Activated CD4-positive, alpha-beta T cell treated with anti-CD3 and anti-CD28 coated beads, Interleukin-10, Interleukin-2, amounts not matched to agents 100 ng/mL and 50 ng/mL, durations not matched to agents 16 hours and 8 hours (primary cell): ENCODE measurements at places on chromosomes 6 and 20.

DNA sequence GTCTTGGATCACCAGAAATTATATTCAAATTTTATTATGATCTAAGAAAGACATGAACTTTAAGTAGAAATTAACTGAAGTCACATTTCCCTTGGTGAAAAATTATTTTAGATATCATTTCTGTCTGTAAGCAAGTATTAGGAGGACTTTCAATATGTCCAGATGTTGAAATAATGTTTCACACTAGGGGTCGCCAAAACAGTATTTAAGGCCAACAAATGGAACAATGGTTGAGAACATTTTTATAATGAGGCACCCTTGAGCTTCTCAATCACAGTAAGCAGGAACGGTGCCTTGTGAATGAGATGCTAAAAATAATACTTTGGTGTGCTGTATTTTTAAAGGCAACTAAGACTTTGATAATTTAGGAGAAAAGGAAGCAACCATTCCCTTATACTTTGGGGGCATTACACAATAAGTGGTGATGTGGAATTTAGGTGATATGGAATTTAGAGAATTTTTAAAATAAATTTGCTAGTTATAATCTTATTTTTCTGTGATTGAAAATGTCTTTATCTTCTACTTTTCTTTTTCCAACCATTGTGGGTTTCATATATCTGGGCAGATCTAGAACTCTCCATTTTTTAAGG, 9.6 kb upstream of the SF3B5 start:
- DNase-seq: peak; percentile 81

GRCh38 chr6:4780360-4780812, 4.2 kb downstream of the CDYL start:
- no peak for DNase-seq

- peak; percentile 40 for DNase-seq
These were observed 94.9 kb downstream of the RFX6 start for GRCh38 chr6:116971959-116972358.

GRCh38 chr6:131828080-131828479, 20.3 kb downstream of the ENPP1 start:
- no peak for DNase-seq

DNA sequence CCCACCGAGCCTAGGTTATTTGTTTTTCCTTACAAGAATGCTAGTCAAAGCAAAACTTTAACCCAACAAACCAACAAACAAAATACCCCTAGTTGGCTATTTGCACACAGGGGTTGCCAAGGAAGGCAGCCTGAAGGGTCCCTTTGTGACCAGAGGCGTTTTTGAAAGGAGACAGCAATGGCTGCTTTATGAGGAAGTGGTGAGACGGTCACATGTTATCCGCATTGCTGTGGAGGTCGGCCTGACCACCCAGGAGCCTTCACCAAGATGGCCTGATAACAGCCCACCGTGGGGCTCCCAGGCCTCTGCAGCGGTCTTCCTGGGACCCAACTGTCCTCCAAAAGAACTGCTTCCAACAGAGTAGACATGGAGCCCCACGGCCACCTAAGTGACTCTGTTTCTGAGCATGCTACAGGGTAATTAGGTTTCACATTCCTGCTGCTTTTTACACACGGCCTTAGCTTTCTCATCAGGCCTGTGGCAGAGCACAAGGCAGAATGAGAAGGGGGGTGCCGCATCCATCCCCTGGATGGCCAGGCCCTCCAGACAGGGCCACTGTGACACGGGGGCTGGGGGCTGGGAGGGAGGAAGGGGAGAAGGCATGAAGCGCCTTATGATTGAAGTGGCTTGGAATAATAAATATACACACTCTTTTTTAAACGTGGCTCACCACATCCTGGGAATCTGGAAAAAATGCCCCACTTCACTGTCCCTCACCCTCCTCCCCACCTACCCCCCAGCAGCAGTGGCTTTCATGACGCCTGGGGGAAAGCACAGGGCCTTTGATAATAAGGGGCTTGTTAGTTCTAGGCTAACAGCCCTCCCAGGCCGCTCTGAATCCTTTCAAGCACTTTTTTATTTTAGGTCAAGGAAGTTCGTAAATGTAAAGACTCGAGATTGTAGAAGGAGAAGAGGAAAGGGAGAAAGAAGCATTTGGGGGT, 86.0 kb downstream of the CLIC5 start:
- DNase-seq: no peak

- DNase-seq: no peak
These were observed 189.7 kb upstream of the JAG1 start for GRCh38 chr20:10863337-10864060.

- no peak for DNase-seq
These were observed 9.2 kb upstream of the DSP start for GRCh38 chr6:7532232-7532631.

- DNase-seq: no peak
These were observed 92.9 kb upstream of the ENPP5 start for GRCh38 chr6:46263707-46264086.

- DNase-seq: no peak
These were observed 1.7 kb downstream of the RSPO3 start for GRCh38 chr6:127120023-127120786.

DNA sequence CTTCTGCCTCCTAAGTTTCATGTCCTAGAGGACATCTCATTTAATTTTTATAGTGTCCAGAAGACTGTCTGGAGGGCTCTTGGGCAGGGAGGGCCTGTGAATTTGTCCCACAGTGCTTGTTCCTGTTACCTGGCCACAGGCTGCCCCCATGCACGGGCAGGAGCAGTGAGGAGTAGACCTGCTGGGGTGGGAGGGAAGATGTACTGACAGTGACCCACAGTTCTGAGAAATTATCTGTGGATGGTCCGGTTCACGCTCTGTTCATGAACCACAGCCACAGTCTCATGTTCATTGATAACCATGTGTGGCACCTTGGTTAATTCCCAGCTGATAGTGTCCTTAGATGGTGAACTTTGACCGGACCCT, 18.8 kb upstream of the ZNF831 start:
- no peak for DNase-seq

- no peak for DNase-seq
These were observed 88.3 kb upstream of the PRND start for GRCh38 chr20:4633379-4633778.

DNA sequence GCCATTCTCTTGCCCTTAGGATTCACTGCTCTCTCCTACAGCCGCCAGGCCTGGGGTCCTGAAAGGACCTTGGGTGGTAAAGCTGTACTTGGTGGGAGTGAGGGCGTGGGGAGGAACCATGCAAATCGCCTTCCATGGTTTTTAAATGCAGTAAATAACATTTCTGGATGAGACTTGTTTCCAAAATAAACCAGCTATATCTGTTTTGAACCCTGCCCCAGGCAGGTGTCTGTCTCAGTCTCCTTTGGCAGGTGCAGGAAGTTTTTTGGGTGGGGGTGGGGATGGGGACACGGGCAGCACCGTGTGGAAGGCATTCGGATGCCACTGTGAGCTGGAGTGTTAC, 14.3 kb downstream of the ITPA start:
- DNase-seq: no peak

DNA sequence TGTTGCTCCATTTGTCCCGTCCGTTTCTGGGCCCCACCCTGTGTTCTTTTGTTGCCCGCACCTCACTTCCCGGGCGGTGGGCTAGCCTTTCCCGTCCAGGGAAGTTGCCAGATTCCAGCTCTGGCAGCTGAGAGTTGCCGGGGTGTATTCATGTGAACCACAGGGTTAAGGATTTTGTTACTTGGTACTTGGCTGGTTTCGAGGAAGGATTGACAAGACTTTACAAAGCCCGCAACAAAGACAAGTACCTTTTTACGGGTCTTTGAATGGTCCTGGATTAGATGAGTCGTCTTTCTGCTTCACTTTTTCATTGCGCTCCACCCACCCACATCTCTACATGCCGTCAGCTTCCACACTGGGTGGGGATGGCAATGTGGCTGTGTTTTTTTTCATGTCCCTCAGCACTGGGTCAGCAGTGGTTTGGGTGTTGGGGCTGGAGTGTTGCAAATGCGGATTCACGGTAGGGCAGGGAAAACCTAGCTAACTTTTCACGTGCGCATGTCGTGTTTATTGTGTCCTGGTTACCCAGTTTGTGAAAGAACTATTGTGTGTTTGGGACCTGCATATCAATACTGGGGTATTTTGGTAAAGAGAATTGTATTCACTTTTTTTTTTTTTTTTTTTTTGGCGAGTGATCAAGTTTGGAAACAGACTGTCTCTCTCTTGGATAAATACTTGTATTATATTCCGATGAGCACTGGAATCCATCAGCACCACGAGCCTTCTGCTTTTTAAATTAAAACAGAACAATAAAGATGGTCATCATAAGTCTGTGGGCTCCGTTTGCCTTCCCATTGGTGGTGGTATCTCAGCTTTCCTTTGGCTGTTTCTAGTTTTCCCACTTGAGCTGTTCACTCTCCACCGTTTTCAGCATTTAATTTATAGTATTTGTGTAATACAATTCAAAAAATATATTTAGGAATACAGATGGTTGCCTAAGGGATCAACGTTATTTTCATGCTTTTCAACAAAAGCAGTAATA, 1.2 kb downstream of the DUSP22 start:
- peak; percentile 37 for DNase-seq

- DNase-seq: no peak
These were observed 58.5 kb downstream of the ANKS1A start for GRCh38 chr6:34947561-34947960.

DNA sequence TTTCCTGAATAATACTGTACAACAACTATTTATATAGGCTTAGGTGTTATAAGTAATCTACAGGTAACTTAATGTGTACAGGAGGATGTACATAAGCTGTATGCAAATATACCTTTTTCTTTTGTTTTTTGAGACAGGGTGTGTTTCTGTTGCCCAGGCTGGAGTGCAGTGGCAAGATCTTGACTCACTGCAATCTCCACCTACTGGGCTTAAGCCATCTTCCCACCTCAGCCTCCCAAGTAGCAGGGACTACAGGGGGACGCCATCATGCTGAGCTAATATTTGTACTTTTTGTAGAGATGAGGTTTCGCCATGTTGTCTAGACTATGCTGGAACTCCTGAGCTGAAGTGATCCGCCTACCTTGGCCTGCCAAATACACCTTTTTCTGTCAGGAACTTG, 191.7 kb upstream of the ZNF217 start:
- no peak for DNase-seq

DNA sequence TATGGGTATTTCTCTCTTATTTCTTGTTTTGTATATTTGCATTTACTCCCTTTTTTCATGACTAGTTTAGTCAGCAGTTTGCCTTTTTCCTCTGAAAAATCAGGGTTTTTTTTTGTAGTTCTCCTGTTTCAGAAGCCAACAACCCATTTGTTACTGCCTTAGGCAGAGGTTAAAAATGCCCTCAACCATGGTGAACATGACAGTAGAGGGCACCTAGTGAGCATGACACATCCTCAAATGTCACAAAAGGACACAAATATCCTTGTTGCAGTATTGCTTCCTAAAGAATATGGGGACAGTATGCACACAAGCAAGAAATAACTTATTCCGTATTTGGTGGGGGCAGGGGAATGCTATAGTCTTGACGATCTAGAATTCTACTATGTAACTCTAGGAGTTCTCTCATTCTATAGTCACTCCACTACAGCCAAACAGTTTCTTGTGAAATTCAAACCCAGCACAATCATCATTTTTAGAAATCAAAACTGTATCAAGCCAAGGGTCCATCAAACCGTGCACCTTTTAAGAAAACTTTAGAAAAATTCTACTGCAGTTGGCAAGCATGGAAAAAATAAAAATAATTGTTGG, 47.0 kb downstream of the GOPC start:
- no peak for DNase-seq

DNA sequence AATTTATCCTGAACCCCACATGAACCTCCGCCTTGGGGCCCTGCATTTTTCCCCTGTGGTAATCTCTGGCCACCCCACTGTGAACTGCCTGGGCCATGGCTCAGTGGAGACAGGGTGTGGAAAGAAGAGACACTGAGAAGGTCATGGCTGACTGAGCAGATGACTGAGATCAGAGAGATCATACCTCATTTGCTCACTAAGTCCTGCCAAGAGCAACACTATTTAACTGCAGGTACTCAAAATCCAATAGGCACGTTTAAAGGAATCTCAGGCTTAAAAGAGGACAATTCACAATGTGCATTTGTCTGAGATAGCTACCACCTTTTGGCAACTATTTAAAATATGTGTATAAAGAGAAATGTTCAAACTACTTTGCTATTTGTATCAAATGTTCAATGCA, 305.0 kb downstream of the GMDS start:
- DNase-seq: no peak

- DNase-seq: no peak
These were observed 630.8 kb upstream of the IMPG1 start for GRCh38 chr6:76703285-76703684.

GRCh38 chr6:155481215-155481614, 25.6 kb upstream of the NOX3 start:
- DNase-seq: no peak

DNA sequence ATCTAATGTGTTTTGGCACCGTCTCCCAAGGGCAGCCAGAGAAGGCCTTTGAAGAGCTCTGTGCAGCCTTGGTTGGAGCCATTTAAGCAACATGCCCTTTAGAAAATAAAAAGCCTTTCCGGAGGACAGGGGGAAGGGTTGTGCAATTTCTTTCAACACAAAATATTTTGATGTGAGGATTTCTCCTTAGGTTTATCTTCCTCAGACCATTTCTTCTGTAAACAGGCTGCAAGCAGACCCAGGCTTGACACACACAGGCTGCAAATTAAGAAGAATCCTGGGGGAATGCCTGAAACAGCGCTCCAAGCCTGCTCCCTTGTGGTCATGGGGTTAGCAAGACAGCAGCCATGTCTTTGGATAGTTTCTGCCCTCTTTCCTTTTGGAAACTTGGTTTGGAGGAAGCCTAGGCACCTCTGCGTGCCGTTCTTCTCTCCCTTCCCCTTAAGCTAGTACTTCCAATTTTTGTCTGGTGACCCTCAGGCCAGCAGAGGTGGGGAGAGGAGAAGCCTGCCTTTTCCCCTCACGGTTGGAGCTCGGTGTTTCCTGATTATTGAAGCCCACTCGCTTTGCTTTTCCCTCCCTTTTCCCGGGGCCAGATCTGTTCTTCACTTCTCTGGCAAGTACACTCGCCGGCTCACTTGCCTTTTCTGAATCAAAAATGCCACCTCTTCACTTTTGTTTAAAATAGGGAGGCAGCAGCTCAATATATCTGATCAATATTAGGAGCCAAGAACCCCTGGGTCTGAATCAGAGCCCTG, 39.6 kb upstream of the NOX3 start:
- no peak for DNase-seq

GRCh38 chr6:44225579-44226325, 2.4 kb downstream of the SLC29A1 start:
- DNase-seq: no peak

DNA sequence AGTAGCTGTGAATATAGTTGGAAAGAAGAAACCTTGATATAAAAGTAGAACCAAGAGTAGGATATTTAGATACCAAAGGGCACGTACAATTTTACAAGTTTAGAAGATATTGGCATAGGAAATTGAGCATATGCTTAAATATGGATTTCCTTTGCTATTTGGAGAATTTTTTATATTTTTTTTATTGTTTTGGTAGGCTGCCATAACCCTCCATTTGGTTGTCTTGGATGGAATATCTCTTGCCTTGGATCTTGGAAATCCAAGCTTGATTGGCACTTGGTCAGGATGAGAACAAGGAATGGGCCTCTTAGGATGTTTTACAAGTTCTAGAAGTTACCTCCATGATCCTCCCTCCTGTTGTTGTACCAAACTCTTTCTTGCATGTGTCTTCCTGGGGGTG, 297.1 kb downstream of the PRL start:
- no peak for DNase-seq
